ENCODE measurements at places on chromosomes 2 and 18.

GRCh38 chr2:1518331-1518803 lies 105.1 kb downstream of the TPO start:
- H3K4me1 ChIP-seq: no peaks in the 10 kb centered on the region
- no peak for DNase-seq
- no peak overlapping the region for H3K27ac ChIP-seq
- no peak overlapping the region for H3K4me3 ChIP-seq
- H3K27me3 ChIP-seq: no peaks in the 10 kb centered on the region

DNA sequence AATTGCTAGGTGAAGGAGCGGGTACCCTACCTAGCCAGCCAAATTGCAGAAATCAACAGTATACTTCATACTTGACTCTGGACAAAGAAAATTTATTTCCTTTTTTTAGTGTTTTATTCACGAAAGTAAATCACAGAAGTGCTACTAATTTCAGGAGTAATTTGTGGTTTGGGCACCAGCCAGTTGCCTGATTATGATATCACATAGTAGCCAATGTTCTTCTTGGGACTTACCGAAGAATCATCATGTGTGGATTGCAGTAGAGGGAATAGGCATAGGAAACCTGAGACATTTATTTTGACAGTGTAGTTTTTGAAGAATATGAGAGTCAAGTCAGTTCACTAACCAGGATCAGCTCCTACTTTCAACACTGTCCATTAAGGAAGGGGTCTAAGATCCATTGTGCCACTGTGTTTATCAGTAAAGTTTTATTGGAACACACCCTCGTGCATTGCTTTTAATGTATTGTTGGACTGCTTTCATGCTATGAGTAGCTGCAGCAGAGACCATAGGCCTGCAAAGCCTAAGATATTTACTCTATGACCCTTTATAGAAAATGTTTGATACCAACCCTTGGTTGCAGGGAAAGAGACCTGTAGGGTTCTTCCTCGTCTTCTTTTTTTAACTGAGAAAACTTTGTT lies 32.1 kb downstream of the TNFRSF11A start:
- H3K4me1 ChIP-seq: peaks cover 28% of the 10 kb centered on the region
- H3K4me3 ChIP-seq: no peak overlapping the region
- no peak overlapping the region for H3K27ac ChIP-seq
- no peaks in the 10 kb centered on the region for H3K36me3 ChIP-seq
- DNase-seq: no peak
- no peaks in the 10 kb centered on the region for H3K27me3 ChIP-seq

DNA sequence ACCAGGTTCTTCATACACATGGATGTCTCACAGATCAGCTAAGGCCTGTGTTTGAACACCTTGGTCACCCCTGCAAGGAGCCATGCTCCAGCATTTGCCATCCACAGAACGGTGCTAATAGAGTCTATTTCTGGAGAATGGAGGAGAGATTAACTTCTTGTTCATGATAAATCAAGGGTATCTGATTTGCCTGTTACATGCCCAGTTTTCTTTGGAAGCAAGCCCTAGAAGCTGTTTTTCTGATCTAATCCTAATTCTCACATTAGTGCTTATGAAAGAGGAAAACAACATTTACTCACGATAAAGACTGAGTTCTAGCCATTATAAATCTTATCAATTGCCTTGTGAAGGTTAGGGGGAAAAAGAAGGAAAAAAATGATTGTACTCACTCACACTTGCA lies 119.6 kb upstream of the DTNA start:
- H3K27me3 ChIP-seq: no peaks in the 10 kb centered on the region
- no peak for DNase-seq
- peaks cover 39% of the 10 kb centered on the region for H3K4me1 ChIP-seq
- H3K27ac ChIP-seq: no peak overlapping the region
- peaks cover 11% of the 10 kb centered on the region for H3K36me3 ChIP-seq

DNA sequence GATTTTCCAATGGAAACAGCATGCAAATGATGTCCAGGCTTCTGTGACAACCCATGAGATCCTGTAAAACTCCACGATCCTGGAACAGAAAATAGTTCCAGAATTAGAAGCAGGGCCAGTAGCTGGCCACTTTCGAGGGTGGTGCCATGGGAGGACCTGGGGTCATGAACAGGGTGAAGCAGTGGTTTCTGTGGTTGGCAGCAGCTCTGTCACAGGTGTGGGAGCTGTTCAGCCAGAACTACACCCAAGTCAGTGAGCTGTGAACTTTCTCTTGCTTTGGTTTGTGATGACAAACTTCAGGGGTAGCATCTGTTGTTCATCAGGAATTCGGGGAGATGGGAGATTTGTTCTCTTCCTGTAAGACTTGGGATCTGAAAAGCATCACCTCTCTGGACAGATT lies 314.4 kb upstream of the NT5C1B start:
- no peak for DNase-seq
- no peaks in the 10 kb centered on the region for H3K27me3 ChIP-seq
- no peaks in the 10 kb centered on the region for H3K36me3 ChIP-seq
- H3K27ac ChIP-seq: no peak overlapping the region
- no peak overlapping the region for H3K4me3 ChIP-seq
- H3K4me1 ChIP-seq: no peaks in the 10 kb centered on the region

DNA sequence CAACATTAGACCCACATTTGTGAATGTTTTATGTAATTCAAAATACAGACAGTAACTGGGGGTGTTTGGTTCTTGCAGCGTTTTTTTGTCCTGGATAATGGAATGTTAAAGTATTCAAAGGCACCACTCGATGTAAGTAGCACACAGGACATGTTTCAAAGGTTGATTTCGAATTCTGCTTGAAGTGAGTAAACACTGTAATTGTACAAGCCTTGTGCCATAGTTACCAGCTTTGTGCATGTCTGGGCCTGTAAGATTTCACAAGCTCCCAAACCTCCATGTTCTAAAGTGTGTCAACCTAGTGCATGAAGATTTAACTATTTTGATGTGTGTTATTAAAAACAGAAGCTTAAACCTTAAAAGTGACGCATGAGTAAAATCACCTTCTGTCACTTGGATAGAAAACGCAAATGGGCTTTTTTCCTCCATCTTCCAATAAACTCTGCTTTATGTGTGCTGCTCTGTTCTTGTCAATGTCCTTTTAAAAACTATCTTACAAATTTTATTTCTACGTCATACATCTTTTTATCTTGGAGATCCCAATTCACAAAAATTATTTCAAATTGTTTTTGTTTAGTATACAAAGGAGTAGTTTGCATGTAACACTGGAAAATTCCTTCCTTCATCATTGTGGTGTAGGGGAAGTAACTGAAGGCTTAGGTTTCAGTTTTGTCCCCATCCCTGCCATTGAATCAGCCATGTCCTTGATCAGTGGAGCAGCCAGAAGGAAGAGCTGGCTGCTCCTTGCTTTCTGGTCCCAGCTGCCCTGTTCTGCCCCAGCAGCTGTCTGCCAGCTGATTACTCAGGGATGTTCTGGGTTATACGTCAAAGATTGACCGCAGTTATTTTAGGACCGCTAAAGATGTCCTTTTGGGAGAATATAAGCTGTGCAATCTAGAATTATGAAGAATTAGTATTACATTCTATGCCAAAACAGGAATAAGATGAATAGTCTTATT lies 119.2 kb downstream of the PRKRA start:
- H3K27ac ChIP-seq: no peak overlapping the region
- H3K4me3 ChIP-seq: no peak overlapping the region
- no peaks in the 10 kb centered on the region for H3K27me3 ChIP-seq
- H3K4me1 ChIP-seq: no peaks in the 10 kb centered on the region

GRCh38 chr18:76686737-76687231 lies 135.6 kb upstream of the ZNF236 start:
- H3K4me1 ChIP-seq: peaks cover 19% of the 10 kb centered on the region
- peak overlapping the region; percentile 93 for H3K27ac ChIP-seq
- H3K4me3 ChIP-seq: peak overlapping the region; percentile 26
- no peaks in the 10 kb centered on the region for H3K36me3 ChIP-seq
- DNase-seq: peak; percentile 63

All from WTC11 (cell line).